ENCODE measurements at places on chromosomes 2 and 18.

- H3K4me3 ChIP-seq: no peak overlapping the region
- no peaks in the 10 kb centered on the region for H3K27me3 ChIP-seq
- no peaks in the 10 kb centered on the region for H3K36me3 ChIP-seq
Observed at GRCh38 chr18:2172881-2173280, 398.4 kb downstream of the METTL4 start.

DNA sequence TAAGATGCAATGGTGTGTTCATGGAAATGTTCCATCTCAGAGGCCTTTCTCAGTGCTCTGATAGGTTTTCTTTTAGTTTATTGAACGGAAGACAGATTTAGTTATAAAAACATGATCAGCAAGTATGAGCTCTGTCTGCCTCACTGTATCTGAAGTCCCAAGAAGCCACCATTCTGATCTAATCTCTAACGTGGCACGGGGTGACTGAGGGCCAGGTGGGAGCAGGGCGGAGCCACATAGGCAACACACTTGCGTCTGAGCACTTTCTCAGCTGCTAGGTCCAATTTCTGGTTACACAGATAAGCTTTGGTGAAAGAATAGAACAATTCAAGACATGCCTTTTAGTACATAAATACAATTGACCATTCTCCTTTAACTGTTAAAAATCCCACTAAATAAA lies 60.4 kb downstream of the SNTG2 start:
- no peak overlapping the region for H3K4me3 ChIP-seq
- no peak for DNase-seq
- no peak overlapping the region for H3K27ac ChIP-seq
- peaks cover 11% of the 10 kb centered on the region for H3K27me3 ChIP-seq

DNA sequence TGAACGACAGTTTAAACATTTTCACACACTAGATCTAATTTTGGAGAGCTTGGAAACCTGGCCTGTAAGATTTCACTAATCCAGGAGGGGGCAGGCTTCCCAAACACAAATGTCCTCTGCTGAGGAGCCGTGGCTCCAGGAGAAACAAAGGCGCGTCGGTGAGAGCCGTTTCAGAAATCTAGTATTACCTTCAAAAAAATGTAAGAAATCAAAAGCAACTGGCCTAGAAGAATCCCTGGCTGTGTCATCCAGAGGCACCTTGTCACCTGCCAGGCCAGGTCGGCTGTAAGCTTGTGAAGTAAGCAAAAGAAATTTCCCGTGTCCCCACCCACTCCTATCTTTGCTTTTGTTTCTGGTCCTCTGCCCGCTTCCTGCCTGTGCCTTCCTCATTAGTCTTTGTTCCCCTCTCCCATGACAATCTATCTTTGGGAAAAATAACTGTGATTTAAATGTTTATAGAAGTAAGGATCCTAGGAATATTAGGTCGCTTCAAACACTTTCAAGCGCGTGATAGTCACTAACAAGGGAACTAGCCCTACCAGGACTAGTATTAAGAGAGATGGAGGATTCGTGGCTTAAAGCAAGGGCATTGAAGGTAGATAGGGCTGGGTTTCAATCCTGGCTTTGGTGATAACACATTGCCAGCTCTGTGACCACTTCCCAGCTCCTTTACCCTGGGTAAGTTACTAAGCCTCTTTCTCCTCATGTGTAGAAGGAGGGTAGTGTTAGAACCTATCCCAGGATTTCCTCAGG lies 99.5 kb upstream of the STK39 start:
- H3K27me3 ChIP-seq: peaks cover 26% of the 10 kb centered on the region
- peak; percentile 81 for DNase-seq
- H3K27ac ChIP-seq: no peak overlapping the region
- H3K4me3 ChIP-seq: peak overlapping the region; percentile 76
- H3K36me3 ChIP-seq: no peaks in the 10 kb centered on the region

GRCh38 chr2:196963043-196963442 lies 36.5 kb upstream of the PGAP1 start:
- DNase-seq: no peak
- no peaks in the 10 kb centered on the region for H3K27me3 ChIP-seq
- H3K27ac ChIP-seq: no peak overlapping the region
- peaks cover 27% of the 10 kb centered on the region for H3K4me1 ChIP-seq
- no peak overlapping the region for H3K4me3 ChIP-seq

GRCh38 chr2:110955556-110955955 lies 165.2 kb upstream of the BCL2L11 start:
- no peaks in the 10 kb centered on the region for H3K4me1 ChIP-seq
- peaks cover 32% of the 10 kb centered on the region for H3K27me3 ChIP-seq
- no peak for DNase-seq

- DNase-seq: no peak
- peak overlapping the region; percentile 87 for H3K27ac ChIP-seq
- no peaks in the 10 kb centered on the region for H3K27me3 ChIP-seq
- H3K36me3 ChIP-seq: no peaks in the 10 kb centered on the region
- peak overlapping the region; percentile 25 for H3K4me3 ChIP-seq
Observed at GRCh38 chr2:31324016-31324633, 90.2 kb downstream of the EHD3 start.

GRCh38 chr2:43196768-43197587 lies 29.4 kb downstream of the ZFP36L2 start:
- H3K4me1 ChIP-seq: peaks cover 70% of the 10 kb centered on the region
- H3K27me3 ChIP-seq: no peaks in the 10 kb centered on the region
- H3K27ac ChIP-seq: peak overlapping the region; percentile 89
- DNase-seq: no peak
- H3K4me3 ChIP-seq: peak overlapping the region; percentile 17

GRCh38 chr2:131657895-131658768 lies 130.4 kb downstream of the CCDC74A start:
- H3K4me3 ChIP-seq: no peak overlapping the region
- H3K36me3 ChIP-seq: no peaks in the 10 kb centered on the region
- no peaks in the 10 kb centered on the region for H3K4me1 ChIP-seq
- H3K27ac ChIP-seq: no peak overlapping the region

GRCh38 chr2:88019985-88020384 lies 3.6 kb upstream of the RNU2-63P start:
- peaks cover 10% of the 10 kb centered on the region for H3K36me3 ChIP-seq
- peaks cover 24% of the 10 kb centered on the region for H3K4me1 ChIP-seq
- H3K4me3 ChIP-seq: no peak overlapping the region
- DNase-seq: no peak
- no peak overlapping the region for H3K27ac ChIP-seq
- peaks cover 4% of the 10 kb centered on the region for H3K27me3 ChIP-seq

DNA sequence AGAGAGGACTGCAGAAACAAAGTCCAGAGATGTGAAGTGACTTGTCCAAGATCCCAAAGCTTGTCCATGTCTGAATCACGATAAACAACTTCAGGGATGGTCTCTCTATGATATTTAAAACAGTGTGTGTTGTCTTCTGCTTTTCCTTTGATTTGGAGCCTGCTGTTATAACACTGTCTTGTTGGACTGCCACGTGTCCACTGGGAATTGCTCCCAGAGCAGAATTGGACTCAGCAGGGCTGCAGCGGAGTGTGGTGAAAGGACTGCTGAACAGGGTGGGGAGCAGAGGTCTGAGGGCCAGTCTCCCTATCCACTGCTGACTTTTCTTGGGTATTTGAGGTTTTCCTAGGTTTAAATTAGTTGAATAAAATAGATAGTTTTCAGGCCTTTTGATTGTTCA lies 68.3 kb downstream of the IL1R2 start:
- peaks cover 23% of the 10 kb centered on the region for H3K4me1 ChIP-seq
- H3K36me3 ChIP-seq: no peaks in the 10 kb centered on the region
- no peak for DNase-seq
- no peak overlapping the region for H3K27ac ChIP-seq
- no peaks in the 10 kb centered on the region for H3K27me3 ChIP-seq

GRCh38 chr18:5894611-5895298 lies 567 bp downstream of the TMEM200C start:
- no peak overlapping the region for H3K27ac ChIP-seq
- H3K4me1 ChIP-seq: peaks cover 4% of the 10 kb centered on the region
- H3K36me3 ChIP-seq: no peaks in the 10 kb centered on the region
- no peak overlapping the region for H3K4me3 ChIP-seq
- no peak for DNase-seq

- no peaks in the 10 kb centered on the region for H3K27me3 ChIP-seq
- no peak overlapping the region for H3K4me3 ChIP-seq
- DNase-seq: no peak
- H3K27ac ChIP-seq: no peak overlapping the region
- no peaks in the 10 kb centered on the region for H3K4me1 ChIP-seq
Observed at GRCh38 chr2:2260696-2261268, 70.3 kb downstream of the MYT1L start.

- H3K36me3 ChIP-seq: no peaks in the 10 kb centered on the region
- no peaks in the 10 kb centered on the region for H3K4me1 ChIP-seq
- H3K4me3 ChIP-seq: no peak overlapping the region
- H3K27me3 ChIP-seq: peaks cover 15% of the 10 kb centered on the region
Observed at GRCh38 chr18:50111398-50111797, 83.5 kb downstream of the MYO5B start.

GRCh38 chr2:95345563-95346230 lies 48.5 kb downstream of the KCNIP3 start:
- H3K27ac ChIP-seq: no peak overlapping the region
- H3K27me3 ChIP-seq: peaks cover 88% of the 10 kb centered on the region
- H3K36me3 ChIP-seq: no peaks in the 10 kb centered on the region
- peaks cover 7% of the 10 kb centered on the region for H3K4me1 ChIP-seq
- DNase-seq: peak; percentile 69
- H3K4me3 ChIP-seq: peak overlapping the region; percentile 66

All from activated naive CD4-positive, alpha-beta T cell treated with anti-CD3 and anti-CD28 coated beads, Interleukin-2, amount 10 ng/mL, durations not matched to agents 7 days and 5 days (primary cell).